ENCODE measurements at places on chromosomes 2 and 18.

DNA sequence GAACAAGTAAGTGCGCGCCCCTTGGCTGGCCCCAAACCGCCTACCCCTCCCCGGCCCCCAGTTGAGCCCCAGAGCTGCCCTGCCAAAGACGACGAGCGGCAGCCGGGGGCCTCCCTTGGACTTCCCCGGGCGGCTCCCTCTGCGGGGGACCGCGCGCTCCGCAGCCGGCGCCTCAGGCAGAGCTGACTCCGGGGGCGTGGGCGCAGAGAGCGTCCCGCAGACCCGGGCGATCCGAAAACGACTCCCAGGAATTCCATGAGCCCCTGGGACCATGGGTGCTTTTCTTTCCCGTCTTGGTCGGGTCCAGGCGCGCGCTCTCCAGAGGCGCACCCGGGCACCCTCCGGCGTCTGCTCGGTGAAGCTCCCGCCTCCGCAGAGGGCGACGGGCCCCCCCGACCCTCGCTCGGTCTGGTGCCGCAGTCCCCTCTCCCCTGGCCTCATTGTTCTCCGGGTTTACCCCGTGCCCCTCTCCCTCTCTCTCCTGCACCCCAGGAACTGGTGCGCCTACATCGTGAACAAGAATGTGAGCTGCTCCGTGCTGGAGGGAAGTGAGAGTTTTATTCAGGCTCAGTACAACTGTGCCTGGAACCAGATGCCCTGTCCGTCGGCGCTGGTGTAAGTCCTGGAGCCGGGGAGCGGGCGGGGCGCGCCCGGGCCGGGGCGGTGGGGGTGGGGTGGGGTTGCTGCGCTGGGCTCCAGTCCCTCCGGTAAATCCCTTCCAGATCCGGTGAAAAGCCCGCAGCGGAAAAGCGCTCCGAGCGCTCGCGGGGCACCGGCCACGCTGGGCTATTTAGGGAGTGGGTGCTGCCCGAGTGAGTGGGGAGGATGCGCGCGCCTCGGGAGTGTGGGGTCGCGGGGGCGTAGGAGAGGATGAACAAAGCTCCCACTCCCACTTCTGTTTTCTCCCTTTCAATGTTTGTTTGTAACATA lies 776 bp downstream of the EMILIN2 start:
- DNase-seq: peak; percentile 21

- peak; percentile 63 for DNase-seq
Observed at GRCh38 chr18:21897811-21898210, 157.2 kb downstream of the MIB1 start.

DNA sequence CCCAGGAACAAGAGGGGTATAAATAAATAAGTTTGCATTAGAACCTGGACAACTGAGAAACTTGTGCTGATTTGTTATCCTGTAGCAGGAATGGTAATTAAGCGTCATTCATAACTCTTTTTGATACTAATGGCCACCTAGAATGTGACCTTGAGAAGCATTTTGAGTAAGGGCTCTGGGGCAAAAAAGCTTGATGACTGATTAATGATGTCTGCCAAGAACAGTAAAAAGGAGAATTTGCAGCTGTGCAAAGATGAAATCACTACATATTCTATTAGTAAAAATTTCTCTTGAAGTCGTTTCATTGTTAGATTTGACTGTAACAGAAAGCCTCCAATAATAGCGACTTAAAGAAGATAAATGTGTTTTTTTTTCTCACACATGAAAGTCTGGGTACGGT lies 157.7 kb downstream of the PRKCE start:
- no peak for DNase-seq

GRCh38 chr2:46198966-46199365 lies 98.2 kb upstream of the EPAS1 start:
- no peak for DNase-seq

- DNase-seq: no peak
Observed at GRCh38 chr18:28062443-28062842, 114.5 kb downstream of the CDH2 start.

DNA sequence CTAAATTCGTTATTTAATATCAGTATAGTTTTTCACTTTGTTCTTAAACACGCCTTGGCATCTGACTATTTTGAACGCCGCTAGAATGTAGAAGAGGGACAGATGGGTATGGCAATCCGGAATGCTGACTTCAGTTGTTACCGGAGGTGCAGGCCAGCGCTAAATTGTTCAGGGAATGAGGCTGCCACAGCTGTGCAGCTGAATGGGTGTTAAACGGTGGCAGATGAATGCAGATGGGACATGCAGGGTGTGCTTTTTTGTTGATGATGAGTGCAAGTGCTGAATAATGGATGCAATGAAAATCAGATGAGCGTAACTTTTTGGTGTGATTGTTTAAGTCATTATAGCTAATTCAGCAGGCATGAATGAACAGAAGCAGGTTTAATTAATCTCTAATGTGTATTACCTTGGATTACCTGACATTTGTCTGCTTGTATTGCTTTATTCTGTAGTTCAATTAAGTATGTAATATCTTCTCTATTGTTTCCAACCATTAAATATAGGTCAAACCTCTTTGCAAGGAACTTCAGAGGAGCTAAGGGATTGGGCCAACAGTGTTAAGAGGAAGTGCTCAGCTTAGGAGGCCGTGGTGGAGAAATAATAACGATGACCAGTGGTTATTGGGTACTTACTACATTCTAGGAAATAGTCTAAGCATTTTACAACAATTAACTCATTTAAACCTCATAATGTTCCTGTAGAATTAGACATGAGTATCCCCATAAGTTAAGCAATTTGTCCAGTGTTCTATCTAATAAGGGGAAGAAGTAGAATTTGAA lies 11.9 kb upstream of the CREG2 start:
- no peak for DNase-seq

- DNase-seq: no peak
Observed at GRCh38 chr2:191478799-191479679, 198.9 kb upstream of the NABP1 start.

- no peak for DNase-seq
Observed at GRCh38 chr2:52695731-52696130, 1071.9 kb upstream of the CHAC2 start.

GRCh38 chr2:159200498-159200897 lies 86.0 kb downstream of the WDSUB1 start:
- DNase-seq: no peak

DNA sequence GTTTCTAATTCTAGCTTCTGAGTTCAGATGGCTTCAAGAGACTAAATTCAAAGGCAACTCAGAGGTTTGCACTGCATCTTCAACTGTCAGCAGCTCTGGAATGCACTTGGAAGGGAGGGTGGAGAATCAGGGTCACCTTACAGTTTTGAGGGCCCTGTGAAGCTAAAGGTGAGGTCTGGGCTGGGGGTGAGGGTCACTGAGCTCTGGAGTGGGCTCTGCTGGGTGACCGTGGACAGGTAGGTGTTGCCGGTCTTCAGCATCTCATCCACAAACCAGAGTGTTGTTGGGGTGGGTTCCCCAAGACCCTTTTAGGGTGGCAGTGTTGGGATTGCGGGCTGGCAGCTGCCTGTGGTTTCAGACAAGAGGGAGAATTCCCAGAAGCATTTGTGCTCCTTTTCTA lies 70.1 kb upstream of the CXCR4 start:
- no peak for DNase-seq

- no peak for DNase-seq
Observed at GRCh38 chr2:148523315-148523714, 121.2 kb upstream of the EPC2 start.
